ENCODE measurements at places on chromosomes 12 and 14.

- no peak for DNase-seq
Observed at GRCh38 chr12:106064721-106065021, 74.1 kb downstream of the NUAK1 start.

GRCh38 chr12:132415327-132416120 is 74.4 kb upstream of the FBRSL1 start:
- DNase-seq = no peak

DNA sequence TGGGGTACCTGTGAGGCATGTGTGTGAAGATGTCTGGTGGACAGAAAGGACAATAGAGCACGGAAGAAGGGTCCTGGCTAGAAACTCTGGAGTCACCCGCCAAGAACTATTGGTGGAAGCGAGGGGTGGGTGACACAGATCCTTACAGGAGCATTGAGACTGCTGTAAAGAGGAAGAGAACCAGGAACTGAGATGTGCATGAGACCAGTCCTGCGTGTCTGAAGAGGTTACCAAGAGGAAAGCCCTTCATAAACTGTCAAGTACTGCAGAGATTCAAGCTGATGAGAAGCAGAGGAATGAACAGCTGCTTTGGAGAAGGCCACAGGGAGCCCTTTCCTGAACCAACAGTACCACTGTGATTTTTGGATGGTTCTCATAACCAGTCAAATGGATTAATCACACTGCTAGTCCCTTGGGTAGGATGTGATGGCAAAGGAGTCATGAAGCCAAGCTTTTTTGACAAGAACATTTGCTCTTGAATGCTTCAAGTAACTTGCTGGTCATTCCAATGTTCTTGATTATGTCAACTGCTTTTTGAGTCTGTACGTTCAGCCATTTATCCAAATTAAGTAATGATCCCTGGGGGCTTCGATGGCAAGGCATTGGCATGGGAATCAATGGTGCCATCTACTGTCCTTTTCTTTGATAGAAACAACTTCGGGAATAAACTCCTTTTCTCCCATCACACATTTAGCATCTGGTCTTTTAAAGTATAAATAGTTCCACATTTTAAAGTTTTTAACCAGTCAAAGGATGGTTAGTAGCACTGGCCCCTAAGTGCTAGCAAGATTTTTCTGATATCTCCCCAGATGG is 42.9 kb downstream of the GPR135 start:
- no peak for DNase-seq

- DNase-seq = no peak
Observed at GRCh38 chr14:34496007-34496678, 34.1 kb upstream of the SPTSSA start.

- no peak for DNase-seq
Observed at GRCh38 chr14:98321841-98322240, 950.2 kb downstream of the BCL11B start.

- DNase-seq = no peak
Observed at GRCh38 chr12:47094804-47095203, 15.0 kb upstream of the AMIGO2 start.

DNA sequence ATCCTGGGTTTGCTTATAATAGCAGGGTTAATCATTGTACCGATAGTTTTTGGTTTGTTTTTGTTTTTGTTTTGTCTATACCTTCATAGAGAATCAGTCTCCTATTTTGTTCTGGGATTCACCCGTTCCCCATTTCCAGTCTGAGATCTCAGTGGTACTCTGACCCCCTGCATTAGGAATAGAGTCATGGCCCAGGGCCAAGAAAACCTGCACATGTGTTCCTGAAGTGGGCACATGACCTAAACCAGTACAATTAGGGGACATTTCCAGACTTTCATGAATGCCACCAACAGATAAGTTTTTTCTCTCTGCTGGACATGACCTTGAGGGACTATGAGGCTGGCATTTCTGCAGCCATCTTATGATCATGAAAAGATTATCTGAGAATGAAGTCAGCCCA is 52.5 kb downstream of the MRPL42 start:
- no peak for DNase-seq

DNA sequence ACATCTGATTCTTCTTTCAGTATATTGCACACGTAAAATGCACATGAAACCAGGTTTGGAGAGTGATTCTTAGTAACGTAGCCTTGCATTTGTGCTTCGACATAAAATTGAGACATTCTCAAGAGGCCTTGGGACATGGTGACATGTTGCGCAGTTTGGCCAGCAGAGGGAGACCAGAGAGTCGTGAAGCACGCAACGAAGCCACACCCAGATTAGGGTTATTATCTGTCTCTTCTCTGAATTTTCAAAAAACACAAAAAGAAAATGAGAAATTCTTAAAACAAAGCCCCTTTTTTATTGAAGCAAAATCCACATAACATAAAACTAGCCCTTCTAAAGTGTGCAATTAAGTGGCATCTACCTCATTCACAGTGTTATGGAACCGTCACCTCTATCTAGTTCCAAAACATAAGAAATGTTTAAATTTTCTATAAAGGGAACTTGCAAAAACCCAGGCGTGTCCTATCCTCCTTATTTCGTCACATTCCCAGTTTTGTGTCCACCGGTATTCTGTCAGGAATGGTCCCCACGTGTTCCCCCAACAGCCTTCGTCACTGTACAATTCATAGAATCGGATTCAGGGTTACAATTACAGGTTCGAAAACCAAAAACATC is 108.8 kb upstream of the ATF7IP start:
- peak; percentile 68 for DNase-seq

- no peak for DNase-seq
Observed at GRCh38 chr14:22463763-22464173, 125.3 kb downstream of the DAD1 start.

DNA sequence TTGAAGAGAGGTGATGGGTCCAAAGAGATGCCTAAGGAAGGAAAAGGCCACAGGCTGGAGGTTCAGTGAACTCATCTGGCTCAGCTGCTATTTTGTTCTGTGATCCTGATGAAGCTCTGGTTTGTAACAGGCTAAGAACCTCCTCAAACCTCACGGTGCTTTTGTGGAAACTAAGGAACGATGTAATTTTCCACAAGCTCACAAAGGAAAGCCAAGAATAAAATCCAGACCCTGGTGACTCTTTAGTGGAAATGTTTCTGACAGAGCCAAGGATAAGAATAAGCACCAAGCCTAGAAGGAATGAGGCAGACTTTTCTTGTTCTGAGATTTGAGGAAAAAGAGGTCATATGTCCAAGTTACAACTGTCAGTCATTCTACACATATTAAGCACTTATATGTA is 93.6 kb downstream of the SLC24A4 start:
- no peak for DNase-seq

DNA sequence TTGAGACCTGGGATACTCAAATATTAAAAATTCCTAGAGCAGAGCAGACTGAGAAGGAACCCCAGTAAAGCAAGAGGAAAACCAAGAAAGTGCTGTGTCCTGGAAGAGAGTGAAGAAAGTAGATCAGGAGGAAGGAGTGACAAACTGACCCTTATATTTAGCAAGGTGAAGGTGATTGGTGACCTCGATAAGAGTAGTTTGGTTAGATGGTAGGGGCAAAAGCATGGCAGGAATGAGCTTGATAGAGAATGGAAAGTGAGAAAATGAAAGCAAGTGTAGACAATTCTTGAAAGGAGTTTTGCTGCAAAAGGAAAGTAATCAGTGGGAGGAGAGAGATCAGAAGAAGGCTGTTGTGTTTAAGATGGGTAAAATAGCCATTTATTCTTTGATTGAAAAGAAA is 51.1 kb downstream of the RASSF8 start:
- no peak for DNase-seq

GRCh38 chr14:22524115-22524783 is 64.8 kb downstream of the DAD1 start:
- no peak for DNase-seq

- DNase-seq = no peak
Observed at GRCh38 chr12:59472273-59472672, 123.6 kb upstream of the SLC16A7 start.

- DNase-seq = no peak
Observed at GRCh38 chr12:30301291-30301690, 394.4 kb downstream of the IPO8 start.

DNA sequence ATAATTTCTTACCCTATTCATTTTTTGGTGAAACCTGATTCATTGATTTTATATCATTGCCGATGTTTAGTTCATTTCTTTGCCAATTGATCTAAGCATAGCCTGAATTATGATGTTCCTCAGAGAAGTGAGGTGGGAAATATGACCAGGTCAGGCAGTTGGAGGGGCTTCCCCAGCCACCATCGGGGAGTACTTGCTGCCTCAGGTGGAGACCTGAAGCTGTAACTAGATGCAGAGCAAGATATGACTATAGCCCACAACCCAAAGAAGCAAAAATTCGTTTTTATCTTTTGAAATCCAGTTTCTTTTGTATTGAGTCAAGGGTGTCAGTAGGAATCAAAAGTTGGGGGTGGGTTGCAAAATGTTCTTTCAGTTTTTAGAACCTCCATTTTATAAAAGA is 7.9 kb downstream of the PTGDR start:
- no peak for DNase-seq

- no peak for DNase-seq
Observed at GRCh38 chr12:54486173-54486867, 11.2 kb upstream of the NCKAP1L start.

All from fibroblast of skin of left quadriceps (primary cell).